ENCODE measurements at places on chromosomes 12 and 14. TPM values are rescaled to one million over a fixed set of nuclear protein-coding genes. Genes with fewer than 3 reads are reported as not detected.

The DLST gene
- 132 TPM for total RNA-seq

DNA sequence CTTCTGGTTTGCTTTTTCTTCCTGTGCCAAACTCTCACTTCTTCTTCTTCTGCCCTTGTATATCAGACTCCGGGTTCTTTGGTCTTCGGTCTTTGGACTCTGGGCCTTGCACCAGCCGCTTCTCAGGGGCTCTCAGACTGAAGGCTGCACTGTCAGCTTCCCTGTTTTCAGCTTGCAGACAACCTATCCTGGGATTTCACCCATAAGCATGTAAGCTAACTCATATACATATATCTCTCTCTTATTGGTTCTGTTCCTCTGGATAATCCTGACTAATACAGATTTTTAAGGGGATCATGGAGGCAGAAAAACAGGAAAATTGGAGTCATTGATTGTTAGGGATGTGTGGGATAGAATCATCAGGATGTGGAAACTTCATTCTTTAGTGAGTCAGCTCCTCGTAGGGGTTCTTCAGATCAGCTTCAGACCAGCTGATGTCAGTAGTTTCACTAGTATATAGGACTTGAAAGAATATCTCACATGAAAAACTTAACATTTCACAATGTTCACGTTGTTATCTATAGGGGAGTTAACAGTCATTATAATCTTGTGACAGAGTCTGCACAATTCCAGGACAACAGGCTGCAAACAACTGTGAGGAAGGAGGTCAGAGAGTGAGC, 102.9 kb downstream of the RASSF9 start:
- DNase-seq: no peak
- no peaks in the 10 kb centered on the region for H3K27me3 ChIP-seq
- no peak overlapping the region for H3K4me3 ChIP-seq
- H3K36me3 ChIP-seq: no peaks in the 10 kb centered on the region
- no peak overlapping the region for H3K27ac ChIP-seq
- no peaks in the 10 kb centered on the region for H3K4me1 ChIP-seq

- no peaks in the 10 kb centered on the region for H3K36me3 ChIP-seq
- H3K27ac ChIP-seq: no peak overlapping the region
- no peak overlapping the region for H3K4me3 ChIP-seq
- no peaks in the 10 kb centered on the region for H3K27me3 ChIP-seq
- no peaks in the 10 kb centered on the region for H3K4me1 ChIP-seq
Observed at GRCh38 chr12:61365001-61365400, 895.2 kb upstream of the USP15 start.

DNA sequence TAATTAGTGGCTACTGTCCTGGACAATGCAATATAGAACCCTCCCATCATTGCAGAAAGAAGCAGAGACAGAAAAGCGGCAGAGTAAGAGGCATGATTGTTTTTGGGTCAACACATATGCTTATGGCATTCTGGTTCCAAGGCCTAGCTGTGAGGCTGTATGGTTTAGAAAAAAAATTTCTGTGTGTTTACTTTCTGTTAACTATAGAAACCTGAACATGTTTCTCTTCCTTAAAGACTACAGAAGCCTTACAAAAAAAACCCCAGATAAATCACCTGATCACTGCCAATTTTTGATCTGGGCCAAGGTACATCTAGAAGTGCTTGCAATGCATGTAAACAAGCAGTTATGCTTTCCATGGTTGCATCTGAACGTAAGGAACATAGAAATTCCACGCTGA, 100.0 kb upstream of the HECTD1 start:
- H3K27me3 ChIP-seq: no peaks in the 10 kb centered on the region
- no peak for DNase-seq
- H3K4me3 ChIP-seq: no peak overlapping the region
- no peak overlapping the region for H3K27ac ChIP-seq

- peaks cover 4% of the 10 kb centered on the region for H3K27me3 ChIP-seq
- DNase-seq: no peak
Observed at GRCh38 chr12:65534238-65534841, 255.9 kb downstream of the MSRB3 start.

DNA sequence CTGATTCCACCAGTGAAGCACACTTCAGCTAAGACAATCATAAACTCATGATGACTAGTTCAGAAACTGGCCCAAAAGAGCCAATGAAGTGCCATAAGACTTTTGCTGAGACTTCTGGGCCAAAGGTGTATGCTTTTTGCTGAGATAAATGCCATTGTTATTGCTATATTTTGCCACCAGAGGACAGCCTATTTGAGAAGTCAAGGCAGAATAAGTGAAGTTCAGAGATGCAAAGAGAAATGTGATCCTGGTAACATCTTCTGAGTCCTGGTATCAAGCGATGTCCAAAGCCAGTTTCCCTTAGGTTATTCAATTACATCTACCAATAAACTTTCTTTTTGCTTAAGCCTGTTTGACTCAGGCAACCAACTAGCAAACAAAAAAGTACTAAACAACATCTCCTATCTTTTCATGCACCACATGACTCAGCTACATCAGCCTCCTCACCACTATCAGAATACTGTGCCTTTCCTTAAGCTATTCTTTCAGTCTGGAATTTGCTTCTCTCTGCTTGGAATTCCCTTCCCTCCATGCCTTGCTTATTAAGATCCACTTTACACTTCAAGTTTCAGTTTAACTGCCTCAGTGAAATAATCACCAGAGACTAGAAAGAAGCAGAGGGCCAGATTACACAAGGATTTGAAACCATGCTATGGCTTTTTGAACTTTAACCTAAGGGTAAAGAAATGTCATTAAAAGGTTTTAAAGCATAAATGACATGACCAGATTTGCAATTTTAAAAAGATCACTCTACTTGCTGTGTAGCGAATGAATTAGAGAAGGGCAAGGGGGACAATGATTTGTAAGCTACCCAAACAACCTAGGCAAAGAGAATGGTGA, 14.0 kb downstream of the CRY1 start:
- peaks cover 3% of the 10 kb centered on the region for H3K36me3 ChIP-seq
- peaks cover 14% of the 10 kb centered on the region for H3K4me1 ChIP-seq
- H3K4me3 ChIP-seq: no peak overlapping the region
- no peaks in the 10 kb centered on the region for H3K27me3 ChIP-seq
- peak; percentile 17 for DNase-seq
- H3K27ac ChIP-seq: no peak overlapping the region

The NID2 gene
- total RNA-seq: not detected

DNA sequence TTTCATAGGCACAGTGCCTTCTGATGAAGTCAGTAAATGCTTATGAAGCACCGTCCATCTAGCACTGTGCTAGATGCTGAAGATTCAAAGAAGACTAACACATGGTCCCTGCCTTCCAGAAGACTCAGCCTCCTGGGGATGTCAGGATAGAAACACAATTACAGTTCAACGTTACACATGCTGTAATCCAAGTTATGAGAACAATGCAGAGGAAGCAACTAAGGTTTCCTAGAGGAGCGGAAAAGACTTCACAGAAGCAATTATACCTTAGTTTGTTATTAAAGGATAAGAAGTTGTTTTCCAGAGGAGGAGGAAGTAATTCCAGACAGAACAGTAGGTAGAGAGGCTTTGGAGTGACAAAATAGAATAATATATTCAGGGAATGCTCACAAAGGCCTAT, 66.9 kb upstream of the FGD4 start:
- H3K27me3 ChIP-seq: no peaks in the 10 kb centered on the region
- H3K36me3 ChIP-seq: peaks cover 8% of the 10 kb centered on the region
- H3K27ac ChIP-seq: no peak overlapping the region
- DNase-seq: no peak
- peaks cover 5% of the 10 kb centered on the region for H3K4me1 ChIP-seq

DNA sequence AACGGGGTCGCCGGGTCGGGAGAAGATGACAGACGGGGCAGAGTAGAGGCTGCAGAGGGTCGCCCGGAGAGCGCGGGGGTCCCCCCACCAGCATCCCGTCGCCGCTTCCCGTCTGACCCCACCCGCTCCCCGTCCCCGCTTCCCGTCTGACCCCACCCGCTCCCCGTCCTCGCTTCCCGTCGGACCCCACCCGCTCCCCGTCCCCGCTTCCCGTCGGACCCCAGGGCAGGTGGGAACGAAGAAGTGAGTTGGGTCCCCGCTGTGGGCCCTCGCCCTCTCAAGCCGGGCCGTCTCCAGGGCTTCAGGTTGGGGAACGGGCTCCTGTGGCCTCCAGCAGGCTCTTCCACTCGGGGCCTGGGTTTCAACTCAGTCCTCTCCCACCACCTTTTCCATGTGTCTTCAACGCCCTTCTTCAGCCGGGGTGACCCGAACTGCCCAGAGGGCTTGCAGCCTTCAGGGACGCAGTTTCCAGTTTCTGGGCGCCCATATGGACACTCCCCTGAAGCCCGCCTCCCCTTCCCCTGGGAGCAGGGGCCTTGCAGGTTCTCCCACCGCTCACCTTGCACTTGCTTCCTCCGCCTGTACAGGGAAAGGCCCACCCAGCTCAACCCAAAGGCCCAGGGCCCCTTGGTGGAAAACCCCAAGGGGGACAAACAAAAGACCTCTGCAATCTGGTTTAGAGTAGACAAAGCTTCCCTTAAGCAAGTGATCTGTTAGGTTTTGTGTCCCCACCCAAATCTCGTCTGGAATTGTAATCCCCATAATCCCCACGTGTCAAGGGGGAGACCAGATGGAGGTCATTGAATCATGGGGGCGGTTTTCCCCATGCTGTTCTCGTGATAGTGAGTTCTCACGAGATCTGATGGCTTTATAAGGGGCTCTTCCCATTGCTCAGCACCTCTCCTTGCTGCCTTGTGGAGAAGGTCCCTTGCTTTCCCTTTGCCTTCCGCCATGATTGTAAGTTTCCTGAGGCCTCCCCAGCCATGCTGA, 66.5 kb downstream of the TNFAIP2 start:
- peaks cover 39% of the 10 kb centered on the region for H3K27me3 ChIP-seq
- no peak for DNase-seq
- peaks cover 8% of the 10 kb centered on the region for H3K4me1 ChIP-seq

GRCh38 chr12:108640802-108641445, 7.2 kb upstream of the SELPLG start:
- H3K4me1 ChIP-seq: peaks cover 18% of the 10 kb centered on the region
- peaks cover 5% of the 10 kb centered on the region for H3K36me3 ChIP-seq
- H3K4me3 ChIP-seq: no peak overlapping the region
- no peaks in the 10 kb centered on the region for H3K27me3 ChIP-seq
- no peak overlapping the region for H3K27ac ChIP-seq

- H3K4me3 ChIP-seq: no peak overlapping the region
- H3K4me1 ChIP-seq: no peaks in the 10 kb centered on the region
- H3K27me3 ChIP-seq: no peaks in the 10 kb centered on the region
- DNase-seq: peak; percentile 25
Observed at GRCh38 chr12:121334513-121335343, 17.5 kb downstream of the ANAPC5 start.
